ENCODE measurements at places on chromosomes 7 and 10.

DNA sequence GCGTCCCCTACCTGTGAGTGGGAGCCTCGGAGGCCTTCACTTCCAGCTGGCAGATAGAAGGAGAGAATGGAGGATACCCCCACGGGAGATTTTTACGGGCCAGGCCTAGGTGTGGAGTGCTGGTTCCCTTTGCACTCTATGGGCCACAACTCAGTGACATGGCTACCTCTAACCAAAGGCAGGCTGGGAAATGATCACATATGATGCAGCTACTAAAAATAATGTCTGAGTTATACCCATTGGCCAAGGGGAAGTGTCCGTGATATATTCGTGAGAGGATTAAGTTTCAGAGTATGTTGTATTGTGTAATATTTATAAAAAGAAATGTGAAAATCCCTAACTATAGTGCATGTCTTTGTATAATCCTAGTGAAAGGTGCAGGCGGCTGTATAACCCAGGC is 13.5 kb upstream of the HIPK2 start:
- no peak overlapping the region for H3K4me3 ChIP-seq
- H3K27ac ChIP-seq: no peak overlapping the region
- H3K36me3 ChIP-seq: no peaks in the 10 kb centered on the region
- H3K4me1 ChIP-seq: no peaks in the 10 kb centered on the region

DNA sequence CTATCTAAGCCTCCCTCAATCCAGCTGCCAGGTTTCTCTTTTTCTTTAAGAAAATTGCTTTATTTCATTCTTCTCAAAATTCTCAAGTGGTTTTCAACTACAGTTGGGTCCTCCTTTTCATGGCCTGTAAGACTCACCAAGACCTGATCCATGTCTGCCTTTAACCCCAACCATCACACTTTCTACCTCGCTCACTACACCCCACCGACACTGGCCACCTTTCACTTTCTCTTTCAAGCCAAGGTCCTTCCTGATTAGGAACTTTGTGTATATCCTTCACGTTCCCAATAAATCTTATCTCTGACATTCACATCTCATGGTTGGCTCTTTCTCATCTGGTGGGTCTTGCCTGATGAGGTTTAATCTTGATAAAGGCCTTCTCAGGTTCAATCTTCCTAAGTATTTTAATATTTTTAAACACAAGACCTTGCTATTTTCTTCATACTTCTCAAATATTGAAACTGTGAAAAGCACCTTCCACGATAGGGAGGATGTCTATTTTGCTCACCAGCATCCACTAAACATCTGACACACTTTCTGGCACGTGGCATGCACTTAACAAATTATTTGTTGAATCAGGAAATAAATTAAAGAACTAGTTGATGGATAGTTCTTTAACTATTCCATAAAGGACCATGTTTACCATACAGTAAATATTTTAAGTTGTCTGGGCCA is 624.8 kb downstream of the GRID1 start:
- H3K36me3 ChIP-seq: no peaks in the 10 kb centered on the region
- H3K27ac ChIP-seq: no peak overlapping the region
- H3K4me3 ChIP-seq: no peak overlapping the region
- DNase-seq: no peak
- H3K27me3 ChIP-seq: no peaks in the 10 kb centered on the region

- no peak for DNase-seq
- H3K36me3 ChIP-seq: no peaks in the 10 kb centered on the region
- no peaks in the 10 kb centered on the region for H3K4me1 ChIP-seq
- H3K27ac ChIP-seq: no peak overlapping the region
- no peaks in the 10 kb centered on the region for H3K27me3 ChIP-seq
- H3K4me3 ChIP-seq: no peak overlapping the region
These were observed 48.5 kb upstream of the ABLIM1 start for GRCh38 chr10:114706458-114707055.

DNA sequence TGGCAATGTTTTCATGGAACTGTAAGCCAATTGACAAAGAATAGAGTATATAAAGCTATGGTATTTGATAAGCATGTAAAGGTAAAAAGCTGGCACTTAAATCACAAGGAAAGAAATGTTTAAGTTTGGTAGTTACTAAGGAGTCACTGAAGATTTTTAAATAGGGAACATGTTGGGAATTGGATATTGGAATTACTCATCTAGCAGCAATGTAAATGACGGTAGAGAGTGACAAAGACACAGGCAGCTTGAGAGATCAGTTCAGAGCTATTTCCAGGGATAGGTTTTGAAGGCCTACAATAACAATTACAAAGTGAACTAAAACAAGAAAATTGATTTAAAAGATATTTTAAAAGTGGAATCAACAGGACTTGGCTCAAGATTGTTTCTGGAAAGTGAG is 36.8 kb downstream of the SP8 start:
- H3K4me3 ChIP-seq: no peak overlapping the region
- DNase-seq: no peak
- H3K27ac ChIP-seq: no peak overlapping the region
- no peaks in the 10 kb centered on the region for H3K36me3 ChIP-seq

GRCh38 chr10:103552856-103553742 is 59.6 kb downstream of the NEURL1 start:
- H3K4me3 ChIP-seq: no peak overlapping the region
- H3K27me3 ChIP-seq: peaks cover 13% of the 10 kb centered on the region
- H3K4me1 ChIP-seq: peaks cover 7% of the 10 kb centered on the region
- H3K27ac ChIP-seq: no peak overlapping the region

DNA sequence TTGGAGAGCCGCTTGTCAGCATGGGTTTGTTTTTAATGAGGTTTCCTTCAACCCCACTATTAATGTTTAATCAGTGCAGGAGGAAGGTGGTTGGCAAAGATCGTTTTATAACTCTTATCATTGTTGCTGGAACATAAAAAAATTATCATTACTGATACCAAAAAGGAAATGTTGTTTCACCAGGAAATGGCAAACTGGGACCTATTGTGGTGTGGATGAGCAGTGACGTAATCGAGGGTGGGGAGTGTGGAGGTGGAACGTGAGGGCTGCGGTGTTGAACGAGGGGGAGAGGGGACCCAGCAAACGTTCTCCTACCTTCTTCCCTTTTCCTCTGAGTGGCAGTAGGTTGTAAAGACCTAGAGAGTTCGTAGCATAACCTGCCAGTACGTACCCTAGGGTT is 71.9 kb upstream of the TOMM7 start:
- no peak for DNase-seq
- no peaks in the 10 kb centered on the region for H3K4me1 ChIP-seq
- no peak overlapping the region for H3K4me3 ChIP-seq
- H3K36me3 ChIP-seq: no peaks in the 10 kb centered on the region
- no peak overlapping the region for H3K27ac ChIP-seq

DNA sequence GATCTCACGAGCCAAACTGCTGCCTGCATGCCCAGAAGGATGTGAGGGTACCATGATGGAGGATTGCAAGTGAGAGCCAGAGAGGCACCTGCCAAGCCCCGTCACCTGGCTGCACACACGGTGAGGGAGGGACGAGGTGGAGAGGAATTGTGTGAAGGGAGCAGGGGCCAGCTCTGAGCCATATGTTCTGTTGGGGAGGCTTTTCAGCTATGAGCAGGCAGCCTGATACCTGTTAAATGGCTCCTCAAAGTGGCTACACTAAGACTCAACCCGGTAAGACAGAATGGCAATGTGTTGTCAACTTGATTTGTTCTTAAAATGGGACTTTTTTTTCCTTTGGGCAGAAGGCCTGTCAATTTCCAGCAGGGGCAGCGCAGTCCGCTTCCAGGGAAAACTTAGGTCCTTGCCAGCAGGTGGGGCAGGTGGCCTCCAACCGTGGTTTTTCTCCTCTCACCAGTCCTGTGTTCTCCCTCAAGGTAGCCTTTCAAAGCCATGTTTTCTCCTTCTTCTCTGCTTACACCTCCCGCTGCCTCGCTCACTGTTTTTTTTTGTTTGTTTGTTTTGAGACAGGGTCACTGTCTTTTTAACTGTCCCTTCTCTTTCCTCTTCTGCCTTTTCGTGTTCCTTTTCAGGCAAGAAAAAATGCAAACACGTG is 57.7 kb upstream of the ZNRF2 start:
- no peaks in the 10 kb centered on the region for H3K36me3 ChIP-seq
- peaks cover 20% of the 10 kb centered on the region for H3K4me1 ChIP-seq
- no peak overlapping the region for H3K4me3 ChIP-seq
- DNase-seq: no peak
- H3K27ac ChIP-seq: peak overlapping the region; percentile 73

DNA sequence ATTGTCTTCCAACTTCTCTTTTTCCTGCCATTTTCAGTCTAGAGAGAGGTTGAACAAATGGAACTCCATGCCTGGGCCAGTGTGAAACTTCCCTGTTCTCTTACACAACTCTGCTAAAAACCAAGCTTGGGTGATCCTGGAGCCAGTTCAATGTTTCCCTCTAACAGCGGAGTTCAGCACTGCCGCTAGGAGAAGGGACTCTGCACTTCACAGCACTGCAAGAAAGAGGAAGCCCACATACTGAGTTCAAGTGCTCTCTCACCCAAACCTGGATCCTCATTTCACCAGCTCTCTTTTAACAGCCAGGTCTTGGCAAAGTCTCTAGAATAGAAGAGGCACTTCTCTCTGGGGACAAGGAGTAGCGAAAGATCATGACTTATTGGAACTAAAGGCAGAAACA is 18.8 kb downstream of the FOXI2 start:
- DNase-seq: no peak
- H3K36me3 ChIP-seq: no peaks in the 10 kb centered on the region
- H3K4me1 ChIP-seq: no peaks in the 10 kb centered on the region
- no peak overlapping the region for H3K4me3 ChIP-seq
- no peaks in the 10 kb centered on the region for H3K27me3 ChIP-seq

GRCh38 chr10:47047577-47048525 is 136.6 kb downstream of the PTPN20 start:
- peaks cover 8% of the 10 kb centered on the region for H3K4me1 ChIP-seq
- no peak overlapping the region for H3K27ac ChIP-seq
- DNase-seq: peak; percentile 88
- H3K27me3 ChIP-seq: no peaks in the 10 kb centered on the region

DNA sequence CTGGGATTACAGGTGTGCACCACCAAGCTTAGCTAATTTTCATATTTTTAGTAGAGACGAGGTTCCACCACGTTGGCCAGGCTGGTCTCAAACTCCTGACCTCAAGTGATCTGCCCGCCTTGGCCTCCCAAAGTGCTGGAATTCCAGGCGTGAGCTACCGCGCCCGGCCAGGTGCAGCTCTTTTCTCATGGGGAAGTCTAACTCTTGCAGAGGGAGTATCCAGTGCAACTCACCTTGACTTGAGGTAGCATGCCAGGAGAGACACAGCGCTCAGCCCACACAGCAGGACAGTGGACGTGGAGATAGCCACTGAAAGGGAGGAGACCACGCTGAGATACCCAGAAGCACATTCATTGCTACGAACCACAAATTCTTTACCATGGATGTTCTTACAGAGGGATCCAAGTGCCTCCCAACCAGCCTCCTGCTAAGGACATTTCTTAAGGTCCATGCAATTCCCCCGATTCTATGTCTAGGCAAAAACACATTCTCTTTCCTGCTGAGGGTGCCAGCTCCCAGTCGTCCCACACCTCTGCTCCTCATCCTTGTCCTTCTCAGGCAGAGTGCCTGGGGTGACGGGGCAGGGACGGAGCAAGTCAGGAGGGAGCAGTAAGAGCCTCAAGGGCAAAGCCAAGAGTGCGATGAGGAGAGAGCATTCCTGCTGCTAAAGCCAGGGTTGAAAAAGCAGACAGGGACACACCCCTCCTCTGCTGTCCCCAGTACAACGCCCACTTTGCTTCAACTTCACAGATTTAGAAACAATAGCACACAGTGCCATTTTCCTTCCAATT is 21.0 kb downstream of the IL15RA start:
- no peak overlapping the region for H3K4me3 ChIP-seq
- DNase-seq: peak; percentile 61
- no peak overlapping the region for H3K27ac ChIP-seq

GRCh38 chr10:19930936-19931893 is 115.0 kb downstream of the PLXDC2 start:
- peaks cover 33% of the 10 kb centered on the region for H3K4me1 ChIP-seq
- H3K27ac ChIP-seq: peak overlapping the region; percentile 67
- H3K36me3 ChIP-seq: no peaks in the 10 kb centered on the region
- DNase-seq: no peak

- DNase-seq: no peak
- no peaks in the 10 kb centered on the region for H3K4me1 ChIP-seq
- peaks cover 8% of the 10 kb centered on the region for H3K36me3 ChIP-seq
- no peaks in the 10 kb centered on the region for H3K27me3 ChIP-seq
These were observed 48.4 kb downstream of the TES start for GRCh38 chr7:116258734-116259133.

DNA sequence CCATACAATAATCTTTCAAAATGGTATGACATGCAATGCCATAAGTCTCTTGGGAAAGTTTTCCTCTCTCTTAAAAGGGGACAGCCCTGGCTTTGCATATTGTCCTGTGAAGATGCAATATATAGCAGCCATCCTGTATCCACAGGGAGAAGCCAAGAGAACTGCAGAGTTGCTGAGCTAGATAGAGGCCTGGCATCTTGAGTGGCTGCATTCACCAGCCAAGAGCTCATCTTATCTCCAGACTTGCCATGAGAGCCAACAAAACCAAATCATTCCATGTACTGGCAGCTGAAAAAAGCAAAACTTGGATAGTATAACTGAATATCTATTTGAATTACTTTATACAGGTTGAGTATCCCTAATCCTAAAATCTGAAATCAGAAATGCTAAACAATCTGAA is 348.8 kb downstream of the CALN1 start:
- H3K27ac ChIP-seq: no peak overlapping the region
- H3K27me3 ChIP-seq: no peaks in the 10 kb centered on the region
- H3K4me1 ChIP-seq: no peaks in the 10 kb centered on the region
- H3K4me3 ChIP-seq: no peak overlapping the region

GRCh38 chr7:71015252-71015900 is 116.6 kb upstream of the GALNT17 start:
- no peak for DNase-seq
- H3K4me3 ChIP-seq: no peak overlapping the region
- H3K27me3 ChIP-seq: no peaks in the 10 kb centered on the region
- H3K4me1 ChIP-seq: no peaks in the 10 kb centered on the region

DNA sequence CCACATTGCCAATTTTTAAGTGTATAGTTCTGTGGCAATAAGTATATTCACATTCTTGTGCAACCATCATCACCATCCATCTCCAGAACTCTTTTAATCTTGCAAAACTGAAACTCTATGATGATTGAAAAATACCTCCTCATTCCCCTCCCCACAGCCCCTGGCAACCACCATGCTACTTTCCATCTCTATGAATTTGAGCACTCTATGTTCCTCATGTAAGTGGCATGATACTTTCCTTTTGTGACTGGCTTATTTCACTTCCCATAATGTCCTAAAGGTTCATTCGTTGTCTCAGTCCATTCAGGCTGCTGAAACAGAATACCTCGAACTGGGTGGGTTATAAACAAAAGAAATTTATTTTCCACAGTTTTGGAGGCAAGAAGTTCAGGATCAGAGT is 23.4 kb upstream of the EGR2 start:
- no peaks in the 10 kb centered on the region for H3K4me1 ChIP-seq
- H3K27me3 ChIP-seq: no peaks in the 10 kb centered on the region
- no peak for DNase-seq
- no peak overlapping the region for H3K4me3 ChIP-seq
- no peak overlapping the region for H3K27ac ChIP-seq

- no peak overlapping the region for H3K27ac ChIP-seq
- no peak overlapping the region for H3K4me3 ChIP-seq
- no peak for DNase-seq
- H3K27me3 ChIP-seq: no peaks in the 10 kb centered on the region
These were observed 66.9 kb upstream of the DOCK1 start for GRCh38 chr10:126838316-126838715.

GRCh38 chr7:145543242-145543641 is 573.4 kb upstream of the CNTNAP2 start:
- no peak overlapping the region for H3K4me3 ChIP-seq
- no peaks in the 10 kb centered on the region for H3K36me3 ChIP-seq
- H3K27ac ChIP-seq: no peak overlapping the region
- no peak for DNase-seq
- no peaks in the 10 kb centered on the region for H3K4me1 ChIP-seq
- no peaks in the 10 kb centered on the region for H3K27me3 ChIP-seq

All from upper lobe of right lung (tissue), 1 donor.